Effector memory CD4-positive, alpha-beta T cell (primary cell): ENCODE measurements at places on chromosomes 11 and 22.

DNA sequence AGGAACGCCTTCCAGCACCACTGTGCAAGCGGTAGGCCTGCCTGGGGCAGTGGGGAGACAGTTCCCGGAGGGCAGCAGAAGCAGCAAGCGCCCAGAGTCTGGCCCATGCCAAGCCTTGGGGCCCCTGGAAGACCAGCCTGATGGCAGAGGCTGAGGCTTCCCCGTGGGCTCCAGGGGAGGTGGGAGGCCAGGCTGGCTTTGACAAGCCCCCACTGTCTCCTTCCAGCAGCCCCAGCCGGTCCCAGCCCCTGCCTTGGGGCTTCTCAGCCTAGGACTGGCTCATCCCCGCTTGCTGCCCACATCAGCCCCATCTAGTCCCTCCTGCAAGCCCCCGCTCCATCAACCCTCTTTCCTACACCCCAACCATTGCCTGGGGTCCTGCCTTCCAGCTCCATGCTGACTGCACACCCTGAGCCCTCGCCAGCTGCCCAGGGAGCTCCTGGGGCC lies 46.7 kb downstream of the IGF2 start:
- no peak overlapping the region for H3K27ac ChIP-seq
- H3K36me3 ChIP-seq = no peaks in the 10 kb centered on the region
- H3K4me3 ChIP-seq = no peak overlapping the region

GRCh38 chr22:36252754-36253522 lies at the start of gene APOL1:
APOL1 (plus strand) TSS chr22:36253133; CDS start chr22:36254956, 1,823 bp downstream.
- DNase-seq = peak; percentile 34
- peaks cover 17% of the 10 kb centered on the region for H3K4me1 ChIP-seq
- no peaks in the 10 kb centered on the region for H3K36me3 ChIP-seq
- peak within 1 kb of the TSS; percentile 70 for H3K4me3 ChIP-seq
- peak within 1 kb of the TSS; percentile 70 for H3K27ac ChIP-seq

GRCh38 chr22:48398181-48398905 lies 1429.3 kb downstream of the BRD1 start:
- H3K4me3 ChIP-seq = no peak overlapping the region
- no peaks in the 10 kb centered on the region for H3K4me1 ChIP-seq
- H3K27ac ChIP-seq = no peak overlapping the region
- DNase-seq = no peak
- H3K27me3 ChIP-seq = no peaks in the 10 kb centered on the region

DNA sequence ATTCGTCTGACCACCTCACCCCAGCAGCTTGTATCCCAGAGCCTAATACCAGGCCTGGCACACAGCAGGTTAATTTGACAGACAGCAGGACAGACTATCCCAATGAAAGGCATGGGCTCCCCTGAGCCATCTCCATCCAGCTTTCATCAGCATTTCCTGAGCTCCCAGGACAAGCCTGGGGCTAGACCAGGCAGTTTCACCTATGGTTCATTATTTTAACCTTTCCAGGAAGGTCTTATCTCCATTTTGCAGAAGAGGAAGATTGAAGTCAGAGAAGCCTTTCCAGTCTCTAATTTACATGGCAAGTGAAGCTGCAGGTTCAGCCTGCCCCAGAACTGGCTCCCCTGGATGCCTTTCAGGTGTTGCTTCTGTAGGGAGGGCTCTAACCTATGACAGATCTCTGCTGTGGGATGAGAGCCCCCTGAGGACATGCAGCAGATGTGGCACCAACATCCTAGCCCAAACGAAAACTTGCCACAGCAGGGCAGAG lies 17.0 kb downstream of the ARRB1 start:
- H3K4me1 ChIP-seq = peaks cover 26% of the 10 kb centered on the region
- no peaks in the 10 kb centered on the region for H3K27me3 ChIP-seq
- no peak overlapping the region for H3K4me3 ChIP-seq
- DNase-seq = no peak
- H3K27ac ChIP-seq = no peak overlapping the region

DNA sequence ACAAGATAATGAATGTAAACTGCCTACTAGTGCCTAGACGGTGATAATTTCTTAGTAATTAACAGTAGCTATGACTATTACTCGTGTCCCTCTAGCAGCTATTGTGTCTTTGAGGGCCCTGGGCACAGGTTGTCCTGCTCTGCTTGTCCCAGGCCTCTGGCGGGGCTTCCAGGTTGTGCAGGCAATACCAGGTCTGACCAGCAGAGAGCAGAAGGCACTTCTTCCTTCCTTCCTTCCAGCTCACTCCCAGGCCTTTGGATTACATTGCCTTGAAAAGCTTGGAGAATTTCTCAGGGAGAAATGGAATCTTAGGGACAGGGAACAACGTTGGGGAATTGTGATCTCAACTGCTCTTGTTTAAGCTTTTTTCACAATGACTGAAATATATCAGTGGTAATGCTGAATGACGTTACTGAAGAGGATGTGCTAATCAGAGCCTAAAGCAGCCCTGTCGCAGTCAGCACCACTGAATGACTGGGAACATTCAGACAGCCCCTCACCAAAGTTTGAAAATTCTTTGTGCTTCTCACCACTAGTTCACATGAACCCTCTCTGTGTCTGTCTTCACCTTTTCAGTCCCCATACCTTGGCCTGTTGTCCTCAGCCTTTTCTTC lies 8.4 kb upstream of the CCKBR start:
- H3K27me3 ChIP-seq = no peaks in the 10 kb centered on the region
- H3K4me1 ChIP-seq = no peaks in the 10 kb centered on the region
- no peak overlapping the region for H3K27ac ChIP-seq
- no peaks in the 10 kb centered on the region for H3K36me3 ChIP-seq
- H3K4me3 ChIP-seq = no peak overlapping the region

- no peaks in the 10 kb centered on the region for H3K27me3 ChIP-seq
- no peak for DNase-seq
- H3K4me3 ChIP-seq = no peak overlapping the region
- H3K36me3 ChIP-seq = no peaks in the 10 kb centered on the region
- no peaks in the 10 kb centered on the region for H3K4me1 ChIP-seq
Measured at GRCh38 chr11:42462558-42463310, 849.1 kb upstream of the API5 start.

GRCh38 chr11:34327804-34328631 lies 29.8 kb downstream of the ABTB2 start:
- H3K36me3 ChIP-seq = no peaks in the 10 kb centered on the region
- no peak for DNase-seq
- no peaks in the 10 kb centered on the region for H3K27me3 ChIP-seq

DNA sequence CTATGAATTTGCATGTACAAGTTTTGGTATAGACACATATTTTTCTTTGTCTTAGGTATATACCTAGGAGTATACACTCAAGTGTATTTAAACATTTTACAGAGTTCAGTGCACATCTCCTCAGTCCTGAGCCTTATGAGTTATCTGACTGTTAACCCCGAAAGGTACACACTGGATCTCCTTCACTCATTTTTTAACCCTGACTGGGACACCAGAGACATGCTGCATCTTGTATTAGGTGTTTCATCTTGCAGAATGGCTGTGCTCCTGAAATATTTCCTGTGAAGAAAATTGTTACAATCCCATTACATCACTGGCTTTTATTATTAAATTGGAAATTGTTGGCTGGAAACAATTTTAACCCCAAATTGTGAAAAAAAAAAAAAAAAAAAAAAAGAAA lies 15.3 kb downstream of the PARVA start:
- H3K4me3 ChIP-seq = no peak overlapping the region
- no peak overlapping the region for H3K27ac ChIP-seq
- no peaks in the 10 kb centered on the region for H3K27me3 ChIP-seq
- no peaks in the 10 kb centered on the region for H3K4me1 ChIP-seq

DNA sequence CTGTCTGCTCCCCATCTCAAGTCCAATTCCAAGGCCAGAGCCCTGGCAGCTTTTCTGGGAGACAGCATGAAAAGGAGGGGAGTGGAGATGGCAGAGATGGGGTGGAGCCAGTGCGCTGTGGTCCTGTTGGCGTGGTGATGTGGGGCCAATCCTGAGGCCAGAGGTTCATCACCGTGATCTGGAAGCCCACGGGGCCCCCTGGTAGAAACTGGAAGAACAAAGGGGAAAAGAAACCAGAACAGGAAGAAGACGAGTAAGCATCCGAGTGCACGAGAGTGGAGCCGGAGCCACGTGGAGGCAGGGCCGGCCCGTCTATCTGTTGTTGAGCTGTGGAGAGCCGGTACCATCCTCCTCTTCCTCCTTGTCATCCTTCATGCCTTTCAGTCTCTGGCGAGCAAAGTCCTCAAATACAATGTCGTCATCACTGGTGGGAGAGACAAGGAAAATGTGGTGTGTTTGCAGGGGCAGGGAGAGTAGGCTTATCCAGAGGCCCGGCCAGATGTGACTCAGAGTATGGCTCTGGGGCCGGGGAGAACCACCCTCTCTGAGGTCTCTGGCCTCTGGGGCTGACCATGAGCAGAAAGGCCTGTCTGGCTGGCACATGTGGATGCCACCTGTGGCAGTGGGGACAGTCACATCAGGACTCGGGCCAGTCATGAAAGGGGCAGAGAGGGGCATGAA lies 25.4 kb downstream of the TPBGL start:
- no peak overlapping the region for H3K4me3 ChIP-seq
- peaks cover 10% of the 10 kb centered on the region for H3K36me3 ChIP-seq
- DNase-seq = no peak
- H3K4me1 ChIP-seq = peaks cover 18% of the 10 kb centered on the region
- no peaks in the 10 kb centered on the region for H3K27me3 ChIP-seq

GRCh38 chr11:79312617-79313529 lies 128.0 kb downstream of the TENM4 start:
- no peak overlapping the region for H3K27ac ChIP-seq
- H3K36me3 ChIP-seq = no peaks in the 10 kb centered on the region
- DNase-seq = no peak
- H3K4me3 ChIP-seq = no peak overlapping the region

DNA sequence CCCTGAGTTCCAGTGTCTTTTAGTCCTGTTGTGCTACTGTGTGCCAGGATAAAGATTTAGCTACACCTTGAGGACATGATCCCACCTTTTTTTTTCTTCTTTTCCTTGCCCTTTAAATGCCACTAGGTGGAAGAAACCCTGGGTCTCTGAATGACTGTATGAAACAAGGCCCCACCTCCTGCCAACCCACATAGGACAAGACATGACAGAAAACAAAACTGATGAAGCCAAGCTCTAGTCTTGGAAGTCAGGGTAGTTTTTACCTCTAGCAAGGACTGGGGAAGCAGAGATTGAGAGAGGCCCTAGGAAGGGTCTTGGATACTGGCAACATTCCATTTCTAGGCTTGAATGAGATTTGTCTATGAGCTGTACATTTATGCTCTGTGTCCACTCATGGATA lies 410.7 kb downstream of the MIAT start:
- no peaks in the 10 kb centered on the region for H3K27me3 ChIP-seq
- no peak overlapping the region for H3K4me3 ChIP-seq
- no peaks in the 10 kb centered on the region for H3K36me3 ChIP-seq
- H3K4me1 ChIP-seq = no peaks in the 10 kb centered on the region

GRCh38 chr11:20068691-20069090 lies 91.6 kb downstream of the DBX1 start:
- no peaks in the 10 kb centered on the region for H3K4me1 ChIP-seq
- H3K27ac ChIP-seq = no peak overlapping the region
- no peak for DNase-seq
- H3K4me3 ChIP-seq = no peak overlapping the region

GRCh38 chr22:35756722-35757121 lies 39.0 kb downstream of the APOL5 start:
- no peaks in the 10 kb centered on the region for H3K36me3 ChIP-seq
- DNase-seq = no peak
- no peaks in the 10 kb centered on the region for H3K4me1 ChIP-seq
- no peak overlapping the region for H3K4me3 ChIP-seq
- no peaks in the 10 kb centered on the region for H3K27me3 ChIP-seq
- H3K27ac ChIP-seq = no peak overlapping the region

DNA sequence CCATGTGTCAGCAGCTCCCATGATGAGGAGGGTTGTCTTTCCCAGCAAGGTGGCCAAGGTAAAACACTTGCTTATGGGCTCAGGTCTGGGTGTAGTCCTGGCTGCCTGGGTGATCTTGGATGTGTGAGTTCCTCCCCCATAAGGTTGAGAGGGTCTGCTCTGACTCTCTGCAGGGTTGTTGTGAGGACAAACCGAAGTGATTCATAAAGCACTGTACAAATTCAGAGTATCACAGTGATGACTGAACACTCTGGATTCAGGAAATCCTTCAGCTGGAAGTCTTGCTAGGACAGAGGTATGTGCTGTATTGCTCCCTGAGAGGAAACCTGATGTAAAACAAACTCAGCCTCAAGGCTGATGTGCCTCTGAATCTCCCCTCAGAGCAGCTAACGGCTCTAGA lies 220.9 kb upstream of the PITPNB start:
- H3K4me1 ChIP-seq = no peaks in the 10 kb centered on the region
- H3K27me3 ChIP-seq = no peaks in the 10 kb centered on the region
- no peaks in the 10 kb centered on the region for H3K36me3 ChIP-seq
- no peak overlapping the region for H3K27ac ChIP-seq

DNA sequence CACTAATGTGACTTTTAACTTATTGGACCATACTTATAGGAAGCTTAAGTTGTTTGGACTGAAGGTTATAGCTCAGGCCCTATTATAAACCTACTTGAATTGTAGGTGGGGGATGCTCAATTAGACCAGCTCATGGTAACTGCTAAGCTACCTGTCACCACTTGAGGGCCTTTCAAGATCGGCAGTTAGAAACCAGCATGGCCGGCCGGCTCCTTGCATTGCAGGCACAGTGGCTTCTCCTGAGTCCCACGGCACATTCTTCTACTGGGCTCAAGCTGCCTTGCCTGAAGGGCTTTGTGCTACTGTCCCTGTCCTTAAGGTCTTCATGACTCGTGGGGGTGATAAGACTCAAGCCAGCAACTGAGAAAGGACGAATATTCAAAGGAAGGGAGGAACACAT lies 70.8 kb downstream of the TBC1D22A start:
- no peak for DNase-seq
- H3K36me3 ChIP-seq = peaks cover 19% of the 10 kb centered on the region
- no peak overlapping the region for H3K27ac ChIP-seq
- no peak overlapping the region for H3K4me3 ChIP-seq
- no peaks in the 10 kb centered on the region for H3K4me1 ChIP-seq
- no peaks in the 10 kb centered on the region for H3K27me3 ChIP-seq

- H3K27me3 ChIP-seq = no peaks in the 10 kb centered on the region
- H3K4me1 ChIP-seq = peaks cover 85% of the 10 kb centered on the region
- H3K27ac ChIP-seq = peak overlapping the region; percentile 34
- H3K4me3 ChIP-seq = no peak overlapping the region
- peaks cover 29% of the 10 kb centered on the region for H3K36me3 ChIP-seq
Measured at GRCh38 chr22:39946126-39946502, 14.1 kb upstream of the TMA7B start.

- no peaks in the 10 kb centered on the region for H3K36me3 ChIP-seq
- no peaks in the 10 kb centered on the region for H3K4me1 ChIP-seq
- DNase-seq = no peak
Measured at GRCh38 chr11:75705541-75705940, 12.1 kb upstream of the MOGAT2 start.

DNA sequence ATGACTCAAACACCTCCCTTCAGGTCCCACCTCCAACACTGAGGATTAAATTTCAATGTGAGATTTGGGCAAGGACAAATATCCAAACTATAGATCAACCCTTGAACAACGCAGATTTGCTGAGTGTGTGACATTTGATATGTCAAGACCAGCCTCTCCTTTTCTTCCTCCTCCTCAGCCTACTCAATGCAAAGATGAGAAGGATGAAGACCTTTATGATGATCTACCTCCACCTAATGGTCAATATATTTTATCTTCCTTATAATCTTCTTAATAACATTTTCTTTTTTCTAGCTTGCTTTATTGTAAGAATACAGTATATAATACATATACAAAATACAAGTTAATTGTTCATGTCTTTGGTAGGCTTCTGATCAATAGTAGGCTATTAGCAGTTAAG lies 67.5 kb upstream of the MPPED2 start:
- no peak for DNase-seq
- no peaks in the 10 kb centered on the region for H3K27me3 ChIP-seq
- H3K4me3 ChIP-seq = no peak overlapping the region
- H3K36me3 ChIP-seq = no peaks in the 10 kb centered on the region
- H3K27ac ChIP-seq = no peak overlapping the region

- no peaks in the 10 kb centered on the region for H3K27me3 ChIP-seq
- no peaks in the 10 kb centered on the region for H3K4me1 ChIP-seq
- H3K4me3 ChIP-seq = no peak overlapping the region
- no peak for DNase-seq
- H3K27ac ChIP-seq = no peak overlapping the region
- H3K36me3 ChIP-seq = no peaks in the 10 kb centered on the region
Measured at GRCh38 chr22:17410576-17410975, 41.3 kb downstream of the CECR2 start.
